ENCODE measurements at places on chromosomes 1 and 21.

GRCh38 chr21:46184625-46185555 lies 631 bp upstream of the SPATC1L start:
- DNase-seq, result peak; percentile 90

DNA sequence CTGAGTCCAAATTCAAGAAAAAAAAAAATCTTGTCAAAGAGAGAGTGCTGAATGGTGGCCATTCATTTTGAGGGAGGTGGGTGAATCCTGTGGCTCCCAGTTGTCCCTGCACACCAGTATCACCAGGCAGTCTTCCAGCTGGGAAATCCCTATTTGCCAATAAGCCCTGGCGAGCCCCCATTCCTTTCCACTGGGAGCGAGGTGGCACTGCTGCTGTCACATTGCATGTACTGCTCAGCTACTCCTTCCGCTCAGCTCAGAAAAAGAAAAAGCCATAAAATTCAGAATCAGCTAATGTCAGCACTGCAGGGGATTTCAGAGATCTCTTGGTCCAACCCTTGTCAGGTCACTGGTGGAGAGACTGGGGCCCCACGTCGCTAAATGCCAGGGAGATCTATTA lies 298.5 kb downstream of the OMA1 start:
- no peak for DNase-seq

DNA sequence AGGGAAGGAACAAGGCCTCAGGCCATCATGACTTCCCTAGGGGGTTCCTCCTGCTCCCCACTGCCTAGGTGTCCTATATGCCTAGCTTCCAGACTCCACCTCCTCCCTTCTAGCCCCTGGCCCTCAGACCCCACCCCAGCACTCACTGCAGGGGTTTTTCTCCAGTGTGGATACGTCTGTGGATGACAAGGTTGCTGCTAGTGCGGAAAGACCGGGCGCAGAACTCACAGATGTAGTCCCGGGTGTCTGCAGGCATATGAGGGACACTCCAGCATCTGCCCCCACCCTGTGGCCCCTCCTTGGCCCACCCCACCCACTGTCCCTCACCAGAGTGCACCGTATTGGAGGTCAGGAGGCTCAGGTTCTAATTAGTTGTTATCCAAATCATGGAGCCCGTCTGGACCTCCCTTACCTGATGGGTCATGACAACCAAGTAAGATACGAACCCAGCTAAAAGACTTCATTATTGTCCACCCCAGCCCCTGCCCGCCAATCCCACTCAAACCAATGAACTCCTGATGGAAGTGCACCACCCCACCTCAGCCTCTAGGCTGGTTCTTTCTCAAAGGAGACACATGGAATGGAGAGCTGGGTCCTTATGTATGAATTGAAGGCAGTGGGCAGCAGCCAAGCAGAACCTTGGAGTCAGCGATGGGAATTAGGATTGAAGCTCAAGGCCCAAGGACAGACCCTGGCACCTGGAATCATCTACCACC lies 8.2 kb downstream of the ZNF692 start:
- no peak for DNase-seq

DNA sequence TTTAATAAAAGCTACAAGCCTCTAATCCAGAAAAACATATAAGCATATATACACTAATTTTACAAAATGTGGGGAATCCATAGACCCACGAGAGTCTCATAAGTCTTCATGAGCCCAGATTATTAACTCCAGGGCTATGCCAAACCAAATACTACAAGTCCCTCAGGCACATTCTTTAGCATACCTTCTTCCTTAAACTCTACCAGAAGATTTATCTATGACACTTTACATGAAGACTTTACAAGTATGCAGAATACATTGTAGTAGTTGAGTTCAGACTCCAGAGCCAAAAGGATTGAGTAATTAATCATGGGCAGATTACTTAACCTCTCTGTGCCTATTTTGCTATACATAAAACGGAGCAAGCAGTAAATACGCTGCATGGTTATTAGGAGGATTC lies 793.7 kb upstream of the ADGRL2 start:
- DNase-seq, result no peak

GRCh38 chr21:37071561-37072273 lies 1.2 kb downstream of the PIGP start:
- peak; percentile 24 for DNase-seq

- DNase-seq, result no peak
Measured at GRCh38 chr1:244496186-244496585, 35.1 kb downstream of the CATSPERE start.

- no peak for DNase-seq
Measured at GRCh38 chr1:163999131-163999530, 559.9 kb upstream of the PBX1 start.

DNA sequence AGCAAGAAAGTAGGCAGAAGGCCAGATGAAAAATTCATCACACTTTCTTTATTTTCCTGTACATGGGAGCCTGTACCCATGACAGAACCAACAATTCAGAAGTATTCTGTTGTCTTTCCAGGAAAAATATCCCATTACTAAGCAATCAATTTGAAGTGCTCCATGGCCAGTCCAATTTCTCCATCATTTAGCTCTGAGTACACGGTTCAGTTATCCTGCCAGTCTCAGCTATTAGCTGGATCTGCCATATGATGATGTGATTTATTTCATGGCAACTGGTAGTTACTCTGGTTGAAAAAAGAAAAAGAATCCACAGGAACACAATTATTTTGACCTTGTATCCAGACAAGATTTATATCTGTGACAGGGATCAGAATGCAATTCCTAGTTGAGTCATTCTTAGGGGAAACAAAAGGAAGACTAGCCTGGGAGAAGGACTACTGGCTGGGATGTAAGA lies 70.6 kb upstream of the GORAB start:
- no peak for DNase-seq

- DNase-seq, result no peak
Measured at GRCh38 chr1:185929776-185930175, 195.6 kb downstream of the HMCN1 start.

GRCh38 chr1:183609313-183609712 lies 19.1 kb upstream of the NCF2 start:
- peak; percentile 83 for DNase-seq

GRCh38 chr1:88141499-88142074 lies 542.5 kb upstream of the PKN2 start:
- peak; percentile 3 for DNase-seq

- DNase-seq, result no peak
Measured at GRCh38 chr1:29121516-29121935, 2.2 kb downstream of the TMEM200B start.

- no peak for DNase-seq
Measured at GRCh38 chr1:26856181-26856580, 6.8 kb upstream of the SFN start.

DNA sequence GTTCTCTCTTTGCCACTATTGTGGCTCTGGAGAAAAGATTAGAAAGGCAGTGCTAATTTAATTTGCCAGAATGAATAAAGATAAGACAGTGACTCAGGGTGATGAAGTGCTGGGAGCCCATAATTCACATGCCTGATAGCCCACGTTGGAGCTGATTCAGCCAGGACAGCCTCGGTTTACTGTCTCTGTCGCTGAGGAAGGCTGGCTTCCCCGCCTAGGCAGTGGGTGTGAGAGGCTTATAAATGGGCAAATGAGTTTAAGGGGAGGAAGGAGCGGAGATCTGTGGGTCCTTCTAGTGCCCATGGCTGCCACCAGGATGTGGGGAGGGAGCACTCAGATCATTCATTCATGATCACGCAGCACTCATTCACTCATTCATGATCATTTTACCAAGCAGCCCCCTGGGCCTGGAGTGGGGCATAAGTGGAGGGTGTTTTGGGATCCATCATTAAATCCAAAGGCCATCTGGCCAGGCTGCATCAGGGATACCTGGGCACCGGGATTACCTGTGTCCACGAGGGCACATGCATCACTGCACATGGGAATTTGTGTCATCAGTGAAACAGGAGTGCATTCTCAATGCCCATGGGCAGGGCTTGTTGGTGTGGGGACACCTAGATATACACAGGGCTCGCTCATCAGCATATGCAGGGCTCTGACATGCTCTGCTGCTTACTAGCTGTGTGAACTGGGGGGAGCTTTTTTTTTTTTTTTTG lies 315.4 kb downstream of the MATN1 start:
- no peak for DNase-seq

DNA sequence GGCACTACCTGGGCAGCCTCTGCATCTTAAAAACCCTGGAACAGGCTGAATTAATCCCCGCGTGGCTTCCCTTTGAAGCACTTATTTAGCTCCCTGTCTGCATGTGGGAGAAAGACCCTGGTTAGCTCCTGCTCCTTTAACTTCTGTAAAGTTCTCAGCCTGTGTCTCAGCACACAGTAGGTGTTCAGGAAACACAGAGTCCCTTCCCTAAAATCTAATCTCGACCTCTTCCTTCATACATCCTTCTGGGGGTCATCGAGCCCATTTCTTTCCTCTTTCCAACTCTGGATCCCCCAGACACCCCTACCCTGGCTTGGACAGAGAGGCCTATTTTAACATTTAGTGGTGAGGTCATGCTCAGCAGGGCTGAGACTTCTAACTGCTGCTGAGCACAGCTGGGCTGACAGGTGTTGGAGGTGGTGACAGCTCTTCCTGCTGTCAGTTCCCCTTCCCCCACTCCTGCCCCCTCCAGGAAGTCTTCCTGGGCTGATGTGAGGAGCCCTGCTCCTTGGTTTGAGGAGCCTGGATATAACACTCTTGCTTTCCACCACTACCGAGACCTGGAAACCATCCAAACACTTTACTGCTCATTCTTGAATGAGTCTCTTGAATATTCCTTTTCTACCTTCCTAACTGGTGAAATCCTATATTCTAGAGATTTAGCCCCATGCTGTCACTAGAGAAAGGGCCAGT lies 5.3 kb downstream of the E2F2 start:
- DNase-seq, result peak; percentile 83

DNA sequence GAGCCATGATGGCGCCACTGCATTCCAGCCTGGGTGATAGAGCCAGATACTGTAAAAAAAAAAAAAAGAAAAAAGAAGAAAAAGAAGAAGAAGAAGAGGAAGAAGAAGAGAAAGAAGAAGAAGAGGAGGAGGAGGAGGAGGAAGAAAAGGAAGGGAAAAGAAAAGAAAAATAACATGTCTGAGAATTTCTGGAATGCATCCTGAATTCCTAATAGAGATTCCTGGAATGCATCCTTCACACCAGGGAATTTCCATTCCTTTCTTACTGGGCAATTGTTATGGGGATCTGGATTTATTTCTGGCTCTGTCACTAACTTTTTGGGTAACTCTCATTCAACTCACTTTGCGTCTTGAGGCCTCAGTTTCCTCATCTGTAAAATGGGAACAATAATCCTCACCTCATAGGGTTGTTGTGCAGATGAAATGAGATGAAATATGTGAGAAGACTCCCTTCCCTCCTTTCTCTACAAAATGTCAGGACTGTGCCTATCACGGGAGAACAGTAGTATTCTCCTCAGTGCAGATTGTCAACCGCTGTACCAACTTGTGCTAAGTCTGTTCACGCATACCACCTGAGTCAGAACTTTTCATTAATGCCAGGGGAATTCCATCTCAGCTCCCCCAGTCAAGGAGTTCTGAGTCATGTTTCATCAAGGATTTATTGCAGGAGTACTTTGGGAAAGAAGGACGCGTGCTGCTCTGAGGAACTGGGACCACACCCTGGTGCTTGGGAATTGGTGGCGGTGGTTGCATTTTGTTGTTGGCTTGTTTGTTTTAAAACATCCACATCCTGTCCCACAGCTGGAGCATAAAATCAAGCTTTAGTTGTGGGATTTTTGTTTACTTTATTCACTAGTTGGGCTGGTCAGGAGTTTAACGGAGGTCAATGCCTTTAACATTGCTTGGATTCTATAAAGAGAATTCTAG lies 42.4 kb upstream of the ROR1 start:
- DNase-seq, result no peak

DNA sequence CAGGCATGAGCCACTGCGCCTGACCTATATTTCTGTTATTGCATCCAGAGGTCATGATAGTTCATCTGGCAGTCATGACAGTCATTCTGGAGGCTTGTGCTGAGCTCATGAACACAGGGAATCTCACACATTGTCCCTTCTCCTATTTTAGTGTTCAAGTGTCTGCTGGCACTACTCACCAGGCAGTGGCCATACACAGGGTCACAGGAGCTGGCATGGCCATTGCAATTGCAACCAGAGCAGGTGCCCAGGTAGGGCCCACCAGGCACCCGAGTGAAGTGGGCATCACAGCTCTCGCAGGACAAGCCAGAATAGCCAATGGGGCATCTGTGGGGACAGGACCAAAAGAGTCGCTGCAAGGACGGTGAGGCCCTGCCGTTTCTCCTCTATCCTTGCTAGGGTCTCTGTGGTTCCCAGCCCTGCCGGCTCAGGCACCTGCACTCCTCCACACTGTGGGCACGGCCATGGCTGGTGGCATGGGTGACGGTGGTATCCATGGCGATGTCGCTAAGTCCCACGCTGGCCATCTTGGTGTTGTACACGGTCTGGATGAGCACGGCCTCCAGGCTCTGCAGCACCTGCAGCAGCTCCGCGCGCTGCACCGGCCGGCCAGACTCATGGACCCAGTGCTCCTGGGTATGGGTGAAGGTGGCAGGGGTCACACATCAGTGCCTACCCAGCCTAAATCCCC lies 57.0 kb downstream of the HSPG2 start:
- no peak for DNase-seq

- peak; percentile 30 for DNase-seq
Measured at GRCh38 chr1:48773133-48773532, 3.6 kb downstream of the BEND5 start.

- DNase-seq, result no peak
Measured at GRCh38 chr1:25519624-25520023, 23.8 kb upstream of the LDLRAP1 start.

GRCh38 chr1:27687906-27688305 lies 15.9 kb upstream of the IFI6 start:
- no peak for DNase-seq

GRCh38 chr1:53878492-53879105 lies 11.0 kb downstream of the YIPF1 start:
- DNase-seq, result peak; percentile 72

GRCh38 chr1:90045853-90046563 lies 51.1 kb downstream of the ZNF326 start:
- peak; percentile 32 for DNase-seq

DNA sequence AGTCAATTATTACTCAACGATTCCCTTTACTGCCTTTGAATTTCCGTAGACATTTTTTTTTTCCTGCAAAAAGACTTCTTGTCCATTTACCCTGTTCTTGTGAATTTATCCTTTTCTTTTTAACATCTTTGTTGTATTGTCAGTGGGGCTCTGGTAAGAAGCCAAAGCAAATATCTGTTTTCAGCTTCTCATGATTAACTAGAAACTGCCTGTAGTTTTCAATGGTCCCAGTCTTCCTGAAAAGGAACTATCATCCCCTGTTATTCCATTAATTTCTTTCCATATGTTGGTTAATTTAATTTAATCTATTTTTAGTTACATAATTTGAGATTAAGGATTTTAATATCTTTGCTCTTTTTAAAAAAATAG lies 28.0 kb downstream of the SH3BGR start:
- no peak for DNase-seq

Measured in GM12865 (cell line).